GM10248 (cell line): ENCODE measurements at places on chromosomes 6 and 20.

GRCh38 chr20:57610261-57610952 lies 9.8 kb downstream of the ZBP1 start:
- no peak for DNase-seq

DNA sequence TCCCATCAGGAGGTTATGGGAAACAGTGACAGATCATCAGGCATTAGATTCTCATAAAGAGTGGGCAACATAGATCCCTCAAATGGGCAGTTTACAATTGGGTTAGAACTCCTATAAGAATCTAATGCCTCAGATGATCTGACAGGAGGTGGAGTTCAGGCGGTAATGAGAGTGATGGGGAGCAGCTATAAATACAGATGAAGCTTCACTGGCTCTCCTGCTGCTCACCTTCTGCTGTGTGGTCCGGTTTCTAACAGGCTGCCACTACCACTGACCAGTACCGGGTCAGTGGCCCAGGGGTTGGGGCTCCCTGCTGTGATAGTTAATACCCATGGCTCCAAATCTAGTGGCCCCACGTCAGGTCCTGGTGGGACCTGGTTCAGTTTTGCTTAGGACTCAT lies 135.7 kb downstream of the OR2B2 start:
- DNase-seq, result no peak

GRCh38 chr6:41637194-41638001 lies 870 bp upstream of the MDFI start:
- no peak for DNase-seq

DNA sequence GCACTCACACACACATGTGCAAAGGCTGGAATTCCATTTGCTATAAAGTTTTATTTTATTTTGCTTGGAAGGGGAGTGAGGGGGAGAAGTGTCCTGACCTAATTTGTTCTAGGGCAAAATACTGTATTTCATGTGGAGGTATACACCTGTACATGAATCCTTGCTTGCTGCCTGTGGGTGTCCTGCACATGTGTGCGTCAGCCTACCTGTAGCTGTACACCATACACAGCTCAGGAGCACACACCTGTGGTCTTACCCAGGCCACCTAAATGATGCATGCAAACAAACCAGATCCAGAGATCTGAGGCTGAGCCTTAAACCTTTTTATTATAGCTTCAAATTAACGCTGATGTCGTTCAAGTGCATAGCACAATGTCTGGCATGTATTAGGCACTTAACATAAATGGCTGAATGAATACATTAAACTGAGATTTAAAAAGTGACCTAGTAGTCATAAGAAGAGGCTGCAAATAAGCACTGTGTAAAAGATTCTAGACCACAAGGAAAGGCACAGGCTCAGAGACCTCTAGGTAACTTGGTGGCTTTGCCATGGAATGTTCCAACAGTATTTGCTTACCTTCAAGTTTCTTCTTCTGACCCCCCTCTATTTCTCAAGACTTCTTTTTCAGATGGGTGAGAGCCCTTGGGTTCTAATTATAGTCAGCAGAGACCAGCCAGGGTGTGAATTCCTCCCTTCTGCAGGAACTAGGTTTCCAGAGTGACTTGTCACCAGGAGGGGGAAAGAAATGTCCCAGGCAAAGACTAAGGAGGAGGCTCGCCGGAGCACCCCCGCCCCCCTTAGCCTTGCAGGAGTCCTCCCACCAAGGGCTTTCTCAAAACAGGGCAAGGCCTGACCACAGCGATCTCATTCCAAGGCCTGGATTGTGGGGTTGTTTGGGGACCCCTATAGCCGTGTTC lies 13.4 kb downstream of the FOXC1 start:
- DNase-seq, result no peak

DNA sequence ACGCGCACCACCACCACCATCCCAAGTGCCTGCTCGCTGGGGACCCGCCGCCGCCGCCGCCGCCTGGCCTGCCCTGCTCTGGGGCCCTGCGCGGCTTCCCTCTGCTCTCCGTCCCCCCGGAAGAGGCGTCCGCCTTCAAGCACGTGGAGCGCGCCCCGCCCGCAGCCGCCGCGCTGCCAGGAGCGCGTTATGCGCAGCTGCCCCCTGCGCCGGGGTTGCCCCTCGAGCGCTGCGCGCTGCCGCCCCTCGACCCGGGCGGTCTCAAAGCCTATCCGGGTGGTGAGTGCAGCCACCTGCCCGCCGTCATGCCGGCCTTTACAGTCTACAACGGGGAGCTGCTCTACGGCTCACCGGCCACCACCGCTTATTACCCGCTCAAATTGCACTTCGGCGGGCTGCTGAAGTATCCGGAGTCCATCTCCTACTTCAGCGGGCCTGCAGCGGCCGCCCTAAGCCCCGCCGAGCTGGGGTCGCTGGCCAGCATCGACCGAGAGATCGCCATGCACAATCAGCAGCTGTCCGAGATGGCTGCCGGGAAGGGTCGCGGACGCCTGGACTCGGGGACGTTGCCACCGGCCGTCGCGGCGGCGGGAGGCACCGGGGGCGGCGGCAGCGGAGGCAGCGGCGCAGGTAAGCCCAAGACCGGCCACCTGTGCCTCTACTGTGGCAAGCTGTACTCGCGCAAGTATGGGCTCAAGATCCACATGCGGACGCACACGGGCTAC lies 7.2 kb downstream of the PRDM13 start:
- peak; percentile 63 for DNase-seq

GRCh38 chr20:54585217-54585616 lies 109.8 kb downstream of the DOK5 start:
- DNase-seq, result no peak

GRCh38 chr6:161257793-161258457 lies 15.9 kb downstream of the AGPAT4 start:
- no peak for DNase-seq

- DNase-seq, result no peak
These were observed 26.8 kb downstream of the SLC17A9 start for GRCh38 chr20:62979310-62979709.

DNA sequence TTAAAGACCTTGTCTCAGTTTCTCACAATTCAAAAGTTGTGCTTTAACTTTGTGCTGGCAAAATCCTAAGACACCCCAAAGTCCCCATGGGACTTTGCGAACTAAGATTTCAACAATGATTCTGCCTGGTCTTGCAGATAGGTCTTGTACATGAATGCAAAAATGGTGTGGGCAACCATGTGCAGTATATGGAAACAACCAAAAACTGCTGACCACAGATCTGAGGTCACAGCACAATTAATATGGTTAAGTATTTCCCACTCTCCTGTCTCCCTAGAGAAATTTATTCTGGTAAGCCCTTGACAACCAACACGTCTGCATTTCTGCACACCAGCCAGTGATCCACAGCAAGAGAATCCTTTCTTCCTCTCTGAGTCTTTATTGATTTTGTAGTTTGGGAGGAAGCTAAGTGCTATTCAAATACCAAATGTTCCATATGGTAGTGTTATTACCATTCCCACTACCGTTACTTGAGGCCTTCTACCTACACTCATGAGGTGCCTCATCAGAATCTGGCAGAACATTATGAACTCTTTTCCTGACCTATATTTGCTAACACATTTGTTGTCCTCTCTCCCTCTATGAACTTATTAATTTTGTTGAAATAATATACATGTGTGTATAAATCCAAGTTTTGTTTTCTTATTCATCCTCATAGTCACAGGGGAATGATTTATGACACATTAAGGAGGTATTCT lies 178.7 kb downstream of the ATXN1 start:
- DNase-seq, result no peak

DNA sequence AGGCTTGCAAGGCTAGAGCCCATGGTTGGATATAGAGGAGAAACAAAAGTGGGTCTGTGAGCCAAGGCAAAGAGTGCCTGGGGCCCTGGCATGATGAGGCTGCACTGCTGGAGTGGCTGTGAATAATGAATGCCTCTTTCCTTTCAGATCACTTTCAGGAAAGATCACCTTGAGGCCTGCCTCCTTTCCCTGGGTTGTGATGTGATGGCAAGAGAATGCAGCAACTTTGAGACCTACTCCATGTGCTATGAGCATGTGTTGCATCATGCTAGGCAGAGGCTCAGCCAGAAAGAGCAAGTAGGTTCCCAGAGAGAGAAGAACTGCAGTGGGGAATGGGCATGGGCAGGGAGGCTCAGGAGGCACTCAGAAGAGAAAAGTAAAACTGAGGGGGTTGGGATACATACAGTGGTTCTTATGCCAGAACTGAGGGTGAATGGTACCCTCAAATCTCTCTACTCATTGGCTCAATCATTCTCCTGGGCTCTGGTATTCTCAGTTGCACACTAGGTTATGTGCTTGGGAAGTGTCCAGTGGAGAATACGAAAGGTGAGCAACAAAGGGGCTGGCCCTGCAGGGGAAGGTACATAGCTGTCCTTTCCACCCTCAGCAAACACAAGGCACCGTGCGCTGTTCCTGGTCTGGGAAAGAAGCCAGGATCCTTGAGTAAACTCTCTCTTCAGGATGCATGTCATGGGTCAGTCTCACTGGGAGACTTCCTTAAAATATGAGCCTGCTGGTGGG lies 45.9 kb downstream of the CD164 start:
- DNase-seq, result no peak

DNA sequence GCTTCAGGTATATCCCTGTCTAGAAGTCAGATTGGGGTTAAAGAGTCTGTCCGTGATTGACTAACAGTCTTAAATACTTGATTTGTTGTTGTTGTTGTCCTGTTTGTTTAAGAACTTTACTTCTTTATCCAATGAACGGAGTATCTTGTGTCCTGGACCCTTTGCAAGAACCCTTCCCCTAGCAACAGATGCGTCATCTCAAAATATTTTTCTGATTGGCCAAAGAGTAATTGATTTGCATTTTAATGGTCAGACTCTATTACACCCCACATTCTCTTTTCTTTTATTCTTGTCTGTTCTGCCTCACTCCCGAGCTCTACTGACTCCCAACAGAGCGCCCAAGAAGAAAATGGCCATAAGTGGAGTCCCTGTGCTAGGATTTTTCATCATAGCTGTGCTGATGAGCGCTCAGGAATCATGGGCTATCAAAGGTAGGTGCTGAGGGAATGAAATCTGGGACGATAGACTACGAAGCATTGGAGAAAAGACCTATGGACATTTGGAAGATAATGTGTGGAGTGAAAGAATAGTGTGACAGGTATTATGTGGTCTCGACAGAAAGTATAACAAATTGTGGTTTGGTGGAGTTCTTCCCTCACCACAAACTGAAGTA lies at the start of gene HLA-DRA:
HLA-DRA (plus strand) TSS at position 286 of the 613 bp plus-strand sequence; CDS start at position 350, 64 bp downstream.
- peak; percentile 83 for DNase-seq

- DNase-seq, result no peak
These were observed 4.1 kb upstream of the PHACTR2 start for GRCh38 chr6:143673669-143674068.

- DNase-seq, result no peak
These were observed 117.6 kb upstream of the CCN2 start for GRCh38 chr6:132068766-132069165.

DNA sequence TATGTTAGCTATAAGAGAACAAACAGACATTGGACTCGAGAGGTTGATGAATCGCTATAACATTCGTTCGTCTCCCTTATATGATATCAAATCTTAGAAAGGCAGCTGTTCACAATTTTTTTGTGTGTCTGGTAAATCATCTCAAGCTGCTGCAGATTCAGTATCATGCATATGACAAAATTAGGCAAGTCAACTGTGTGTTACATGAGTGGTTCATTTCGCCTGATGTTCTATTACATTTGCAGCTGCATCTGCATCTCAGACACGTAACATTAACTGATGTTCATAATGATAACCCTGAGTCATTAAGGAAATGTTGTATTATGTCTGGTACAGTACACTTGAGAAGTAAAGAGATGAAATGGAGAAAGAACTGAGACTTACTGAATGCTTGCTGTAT lies 92.1 kb downstream of the NKAIN2 start:
- no peak for DNase-seq

DNA sequence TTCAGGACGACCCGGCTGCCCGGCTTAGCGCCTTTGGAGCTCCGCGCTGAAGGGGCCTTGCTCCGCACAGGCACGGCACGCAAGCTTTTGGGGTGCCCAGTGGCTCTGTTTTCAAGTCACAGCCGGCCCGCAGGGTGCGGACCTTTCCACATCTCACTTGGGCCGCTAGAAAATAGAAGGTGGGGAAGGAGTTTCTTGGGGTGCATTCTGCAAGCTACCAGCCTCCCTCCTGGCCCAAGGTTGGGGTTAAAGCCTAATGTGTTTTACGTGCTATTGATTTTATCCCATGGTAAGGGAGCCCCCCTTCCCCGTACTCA lies 561 bp downstream of the KAT14 start:
- DNase-seq, result no peak

DNA sequence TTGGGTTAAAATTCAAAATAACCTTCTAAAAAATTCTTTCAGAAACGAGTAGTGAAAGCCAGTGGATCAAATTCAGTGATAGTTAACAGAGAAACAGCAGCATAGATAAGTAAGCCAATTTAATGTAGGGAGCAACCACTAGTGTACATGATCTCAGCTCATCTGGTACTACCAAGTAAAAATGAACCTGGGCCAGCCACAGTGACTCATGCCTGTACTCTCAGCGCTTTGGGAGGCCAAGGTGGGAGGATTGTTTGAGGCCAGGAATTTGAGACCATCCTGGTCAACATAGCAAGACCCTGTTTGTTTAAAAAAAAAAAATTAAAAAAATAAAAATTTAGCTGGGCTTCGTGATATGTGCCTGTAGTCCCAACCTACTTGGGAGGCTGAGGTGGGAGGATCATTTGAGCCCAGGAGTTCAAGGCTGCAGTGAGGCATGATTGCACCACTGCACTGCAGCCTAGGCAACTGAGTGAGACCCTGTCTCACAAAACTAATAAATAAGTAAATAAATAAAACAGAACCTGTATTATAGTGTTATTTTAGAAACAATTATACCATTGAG lies 32.4 kb downstream of the CBFA2T2 start:
- no peak for DNase-seq

GRCh38 chr6:35716798-35717197 lies 20.0 kb upstream of the ARMC12 start:
- no peak for DNase-seq

DNA sequence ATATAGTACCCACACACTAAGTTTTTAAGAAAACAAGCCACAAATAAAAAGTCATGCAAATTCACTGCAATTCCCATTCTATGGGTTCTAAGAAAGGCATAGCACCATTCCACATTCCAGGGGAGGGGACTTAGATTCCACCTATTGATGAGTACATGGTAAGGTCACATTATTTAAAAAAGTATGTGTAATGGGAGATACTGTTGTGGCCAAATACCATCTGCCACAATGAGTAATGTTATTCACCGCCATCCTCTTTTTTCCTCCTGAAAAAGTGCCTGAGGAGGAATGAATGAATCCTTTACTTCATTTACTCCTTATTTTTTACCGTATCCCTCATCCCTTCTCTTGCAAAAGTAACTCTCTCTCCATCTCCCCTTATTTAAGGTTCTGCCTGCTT lies 27.0 kb upstream of the ADGRF1 start:
- no peak for DNase-seq

DNA sequence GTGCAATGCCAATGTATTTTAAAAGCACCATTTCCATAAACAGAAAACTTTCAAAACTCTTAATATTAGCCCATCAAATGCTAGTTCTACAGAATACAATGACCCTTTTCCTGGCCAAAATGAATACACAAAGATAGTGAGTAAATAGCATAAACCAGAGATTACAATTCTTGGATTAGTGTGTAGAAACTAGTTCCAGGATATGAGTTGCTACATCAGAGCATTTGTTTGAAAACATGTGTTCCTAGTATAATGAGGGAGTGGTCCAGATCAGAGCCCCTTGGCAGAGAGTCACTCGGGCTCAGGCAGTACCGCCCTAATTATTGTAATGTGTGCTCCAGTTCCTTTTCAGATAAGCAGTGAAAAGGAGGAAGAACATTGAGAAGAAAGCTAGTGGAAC lies 63.7 kb upstream of the COL21A1 start:
- DNase-seq, result no peak
